Esophagus muscularis mucosa (tissue), 4 donors: ENCODE measurements at places on chromosomes 3 and 15. TPM values are rescaled to one million over a fixed set of nuclear protein-coding genes. Genes with fewer than 3 reads are reported as not detected.
A peak's percentile ranks its signal among the peaks of the same experiment; 100 is the strongest.

The LDHAL6B gene
- total RNA-seq, result not detected

The MAP2K5 gene
- 10.4 TPM for total RNA-seq

DNA sequence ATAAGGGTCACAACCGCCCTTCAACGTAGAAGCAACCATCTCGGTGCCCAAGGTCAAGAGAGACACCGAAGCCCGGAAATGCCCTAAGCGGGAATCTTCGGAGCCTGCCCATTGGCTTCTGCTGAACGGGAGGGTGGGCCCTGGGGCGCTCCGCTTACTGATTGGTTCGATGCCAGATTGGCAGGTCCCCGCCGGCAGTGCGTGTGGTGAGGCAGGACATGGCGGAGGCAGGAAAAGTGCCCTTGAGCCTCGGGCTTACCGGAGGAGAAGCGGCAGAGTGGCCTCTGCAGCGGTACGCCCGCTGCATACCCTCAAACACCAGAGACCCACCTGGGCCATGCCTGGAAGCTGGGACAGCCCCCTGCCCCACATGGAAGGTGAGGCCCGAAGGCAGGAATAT lies at the start of gene REC114:
REC114 (plus strand) TSS at position 197 of the 400 bp plus-strand sequence; CDS start at position 219, 22 bp downstream.
- no peak for DNase-seq

The FBXL22 gene
- 14.4 TPM for total RNA-seq

- no peak for DNase-seq
Measured at GRCh38 chr3:4656059-4656458, 162.9 kb downstream of the ITPR1 start.

- DNase-seq, result no peak
Measured at GRCh38 chr3:171312741-171313140, 147.5 kb downstream of the TNIK start.

DNA sequence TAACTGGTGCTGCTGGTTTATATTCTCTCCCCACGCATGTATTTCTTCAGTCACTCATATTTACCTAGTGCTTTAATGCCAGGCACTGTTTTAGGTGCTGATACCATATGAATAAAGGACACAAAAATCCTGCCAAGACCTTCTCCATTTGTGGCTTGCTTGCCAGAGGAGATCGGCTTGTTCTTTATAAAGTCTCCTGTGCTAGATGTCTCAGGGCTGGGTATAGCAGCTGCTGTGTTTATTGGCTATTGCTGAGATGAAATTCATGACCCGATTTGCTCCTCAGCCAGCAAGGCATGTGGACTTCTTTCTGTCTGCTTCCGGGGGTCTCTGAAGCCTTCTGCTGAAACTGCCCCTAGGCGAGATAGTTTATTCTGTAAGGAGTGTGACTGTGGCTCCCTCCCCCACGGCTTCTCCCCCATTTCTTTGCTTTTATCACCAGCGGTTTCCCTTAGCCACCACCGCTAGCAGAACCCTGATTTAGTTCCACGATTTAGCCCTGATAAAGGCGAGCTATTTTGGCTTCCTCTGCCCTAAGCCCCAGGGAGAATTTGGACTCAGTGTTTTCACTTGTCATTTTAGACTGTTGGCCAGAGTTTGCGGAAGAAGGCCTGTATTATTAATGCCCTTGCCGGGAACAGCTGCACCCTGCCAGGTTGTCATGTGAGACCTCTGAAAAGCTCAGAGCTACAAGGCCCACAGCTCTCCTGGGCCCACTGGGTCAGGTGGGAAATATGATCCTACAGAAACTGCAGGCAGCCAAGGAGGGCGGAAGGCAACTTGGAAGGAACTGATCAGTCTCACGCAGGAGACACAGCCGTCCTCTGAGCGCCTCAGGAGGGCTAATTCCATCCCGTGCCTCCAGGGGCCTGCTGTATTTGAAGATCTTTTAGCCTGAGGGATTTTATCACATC lies 46.8 kb downstream of the ST6GAL1 start:
- peak; percentile 93 for DNase-seq

DNA sequence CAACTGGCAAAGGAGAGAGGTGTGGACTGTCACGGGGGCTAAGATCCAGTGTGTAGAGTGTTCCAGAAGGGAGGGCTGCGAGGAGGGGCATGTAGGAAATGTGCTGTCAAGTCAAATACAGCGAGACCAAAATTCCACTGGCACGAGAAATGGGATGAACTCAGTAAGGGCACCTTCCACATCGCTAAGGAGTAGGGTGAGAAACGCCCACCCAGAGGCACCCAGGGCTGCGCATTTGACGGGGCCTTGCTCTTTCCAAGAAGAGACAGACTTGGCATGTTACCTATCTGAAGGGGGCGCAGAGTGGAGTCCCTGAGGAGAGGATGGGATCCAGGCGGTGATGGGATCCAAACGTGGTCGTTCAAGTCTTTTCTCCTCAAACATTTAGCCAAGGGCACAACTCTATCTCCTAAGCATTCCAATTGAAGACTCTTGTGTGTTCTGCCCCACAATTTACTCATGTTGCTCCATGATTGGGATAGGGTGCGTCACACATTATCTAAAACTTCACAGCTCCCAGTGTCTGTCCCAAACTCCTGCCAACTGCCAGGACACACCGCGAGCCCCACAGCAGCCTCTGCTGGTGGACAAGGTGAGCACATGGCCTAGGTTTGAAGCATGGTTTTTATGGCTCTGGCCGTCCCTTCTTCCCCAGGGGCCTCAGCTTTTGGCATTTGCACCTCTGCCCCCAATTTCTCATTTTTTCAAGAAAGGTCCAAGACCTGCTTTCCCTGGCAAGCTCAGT lies 7.6 kb downstream of the SELENOS start:
- DNase-seq, result no peak

The GOLGA8M gene
- total RNA-seq, result not detected

GRCh38 chr3:195198426-195199346 lies 72.3 kb downstream of the XXYLT1 start:
- DNase-seq, result no peak

The FBXW12 gene
- not detected for total RNA-seq

DNA sequence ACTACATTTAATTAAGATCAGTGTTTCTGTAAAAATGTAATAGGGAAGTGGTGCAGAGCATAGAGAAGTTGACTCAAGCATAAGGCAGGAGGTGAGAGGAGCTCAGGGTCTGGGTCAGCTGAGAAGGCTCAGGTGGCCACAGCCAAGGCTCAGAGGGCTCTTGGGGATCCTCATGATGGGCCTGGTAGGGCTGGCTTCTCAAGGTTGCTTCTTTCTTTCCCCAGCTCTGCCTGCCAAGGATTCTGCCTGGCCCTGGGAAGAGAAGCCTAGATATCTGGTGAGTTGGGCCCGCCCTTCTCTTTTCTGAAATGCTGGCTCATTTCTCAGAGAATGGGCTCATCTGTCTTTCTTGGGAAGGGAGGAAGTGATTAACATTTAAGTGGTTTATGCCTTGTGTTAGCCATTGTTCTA lies 6.5 kb downstream of the ZNF589 start:
- DNase-seq, result no peak

GRCh38 chr15:64917211-64917610 lies 5.5 kb downstream of the ANKDD1A start:
- DNase-seq, result no peak

GRCh38 chr3:196232154-196232881 lies 16.0 kb downstream of the SLC51A start:
- DNase-seq, result no peak
